ENCODE measurements at places on chromosomes 6 and 20.
A peak's percentile ranks its signal among the peaks of the same experiment; 100 is the strongest.

DNA sequence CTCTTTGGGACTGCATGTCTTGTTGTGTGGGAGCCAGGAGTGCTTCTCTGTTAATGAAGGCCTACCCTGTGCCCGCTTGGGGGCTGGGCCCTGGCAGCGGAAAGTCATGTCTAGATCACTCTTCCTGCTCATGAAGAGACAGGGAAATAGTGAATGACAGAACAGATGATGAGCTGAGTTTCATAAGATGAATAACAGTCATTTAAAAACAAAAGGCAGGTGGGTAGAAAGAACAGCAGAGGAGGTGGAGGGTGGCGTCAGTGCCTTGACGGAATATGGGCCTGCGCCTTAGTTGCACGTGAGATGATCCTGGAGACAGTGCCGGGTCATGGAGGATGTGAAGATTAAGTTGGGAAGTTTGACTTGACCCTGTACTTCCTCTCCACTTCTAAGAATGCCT, 85.5 kb downstream of the ARID1B start:
- DNase-seq, result peak; percentile 17

DNA sequence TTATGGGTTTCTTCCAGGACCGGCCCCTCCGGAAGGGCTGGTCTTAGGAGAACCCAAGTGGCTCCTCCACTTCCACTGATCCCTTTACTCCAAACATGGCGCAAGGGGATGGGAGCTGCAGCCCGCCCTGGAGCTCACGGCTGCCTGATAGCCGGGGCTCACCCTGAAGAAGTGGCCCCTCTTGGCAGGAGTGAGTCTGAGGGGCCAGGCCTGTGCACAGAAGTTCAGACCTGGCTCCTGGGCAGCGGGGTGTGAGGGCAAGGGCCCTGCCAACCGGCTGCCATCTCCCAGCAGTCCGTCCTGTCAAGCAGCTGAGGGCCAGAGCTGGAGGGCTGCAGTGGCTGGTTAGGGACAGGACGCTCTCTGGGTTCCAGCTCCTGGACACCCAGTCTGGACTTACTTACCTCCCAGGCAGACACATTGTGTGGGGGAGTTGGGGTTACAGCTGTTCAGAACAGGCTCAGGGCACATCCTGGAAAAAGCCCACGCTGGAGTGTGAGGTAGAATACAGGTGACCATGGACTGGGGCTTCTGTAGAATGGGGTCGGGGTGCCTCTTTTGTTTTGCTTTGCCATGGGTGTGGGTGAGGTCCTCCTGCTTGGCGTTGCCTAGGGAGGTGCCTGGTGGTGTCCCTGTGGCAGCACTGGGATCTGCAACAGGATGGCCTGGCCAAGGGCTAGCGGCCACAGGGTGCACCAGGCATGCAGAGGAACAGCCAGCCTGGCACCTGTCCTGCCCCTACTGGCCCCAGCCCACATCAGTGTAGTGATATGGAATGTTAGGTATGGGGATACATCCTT, 88.4 kb downstream of the ASXL1 start:
- DNase-seq, result no peak

DNA sequence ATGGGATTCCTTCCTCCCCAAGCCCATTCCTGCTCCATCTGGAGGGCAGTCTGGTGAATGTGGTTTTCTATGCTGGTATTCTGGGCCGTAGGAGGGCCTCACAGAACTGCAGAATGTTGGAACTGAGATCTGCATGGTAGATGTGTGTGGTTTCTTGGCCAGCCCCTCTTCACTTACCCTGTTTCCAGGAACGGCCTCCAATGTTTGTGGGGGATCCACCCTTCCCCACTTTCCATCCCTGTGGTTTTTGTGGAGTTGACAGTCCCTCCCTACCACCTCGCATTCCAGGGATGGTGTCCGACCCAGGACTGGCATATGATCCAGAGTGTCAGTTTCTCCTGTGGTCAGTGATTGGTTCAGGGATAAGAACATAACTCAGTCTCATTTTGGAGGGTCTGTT, 26.7 kb upstream of the TMEM14A start:
- DNase-seq, result no peak

- DNase-seq, result no peak
Observed at GRCh38 chr6:147530132-147531060, 21.9 kb downstream of the SAMD5 start.

DNA sequence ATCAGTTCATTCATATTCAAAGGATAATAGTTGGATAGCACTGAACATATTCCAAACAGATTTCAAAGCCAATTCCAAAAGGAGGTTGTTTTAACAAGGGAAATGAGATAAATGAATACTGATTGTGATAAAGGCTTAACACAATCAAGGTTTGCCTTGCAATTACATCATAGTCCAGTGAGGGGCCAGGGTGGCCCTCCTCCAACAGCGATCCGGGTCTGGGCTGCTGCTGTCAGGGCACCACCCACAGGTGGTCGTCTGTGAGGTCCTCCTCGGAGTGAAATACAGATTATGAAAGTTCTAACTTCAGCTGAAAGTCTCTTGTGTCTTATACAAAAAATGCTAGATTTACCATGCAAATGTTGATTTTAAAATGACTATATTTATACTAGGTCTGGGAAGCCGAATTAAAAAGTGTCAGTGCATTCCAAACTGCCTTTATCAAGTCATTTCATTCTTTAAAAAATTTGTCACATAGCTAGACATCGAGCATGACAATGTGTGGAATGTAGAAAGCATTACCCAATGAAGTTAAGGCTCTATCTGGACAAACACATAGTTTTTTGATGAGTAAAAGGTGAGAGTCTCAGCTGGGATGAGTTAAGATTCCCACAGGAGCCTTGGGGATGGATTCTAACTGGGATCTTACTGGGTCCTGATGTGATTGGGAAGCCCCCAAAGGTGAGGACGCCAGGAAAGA, 65.9 kb upstream of the SLC22A23 start:
- no peak for DNase-seq

DNA sequence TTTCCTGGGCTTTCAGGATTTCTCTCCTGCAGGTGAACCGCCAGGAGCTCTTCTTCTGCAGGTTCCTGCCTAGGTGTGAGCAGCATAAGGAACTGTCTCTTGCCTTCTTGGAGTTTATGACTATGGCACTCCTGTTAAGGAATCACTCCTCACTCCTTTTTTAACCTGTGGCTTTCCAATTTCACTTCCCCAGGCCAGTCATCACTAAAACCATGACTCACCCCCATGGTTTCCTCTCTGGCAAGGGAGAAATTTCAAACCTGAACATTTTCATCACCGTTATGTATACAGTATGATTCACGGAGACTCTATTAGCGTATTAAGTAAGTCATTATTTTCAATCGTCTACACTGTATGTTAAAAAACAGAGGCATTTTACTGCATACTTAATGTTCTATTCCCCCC, 78.2 kb upstream of the ARID1B start:
- DNase-seq, result no peak

DNA sequence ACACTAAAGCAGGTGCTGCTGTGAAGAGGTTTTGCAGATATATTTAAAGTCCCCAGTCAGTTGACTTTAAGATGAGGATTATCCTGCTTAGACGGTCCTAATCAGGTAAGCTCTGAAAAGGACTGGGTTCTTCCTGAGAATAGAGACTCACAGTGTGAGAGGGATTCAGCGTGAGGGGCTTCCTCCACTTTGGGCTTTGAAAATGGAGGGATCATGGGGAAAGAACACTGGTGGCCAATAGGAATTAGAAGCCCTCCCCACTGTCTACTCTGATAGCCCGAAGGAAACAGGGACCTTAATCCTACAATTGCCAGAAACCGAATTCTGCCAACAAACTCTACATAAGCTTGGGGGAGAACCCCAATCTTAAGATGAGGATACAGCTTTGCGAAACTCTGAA, 29.7 kb upstream of the HLA-G start:
- no peak for DNase-seq

- no peak for DNase-seq
Observed at GRCh38 chr6:114892211-114892610, 549.4 kb upstream of the HS3ST5 start.

GRCh38 chr20:20404633-20405032, 36.7 kb downstream of the INSM1 start:
- no peak for DNase-seq

GRCh38 chr6:161011492-161012480, 20.2 kb downstream of the MAP3K4 start:
- no peak for DNase-seq

DNA sequence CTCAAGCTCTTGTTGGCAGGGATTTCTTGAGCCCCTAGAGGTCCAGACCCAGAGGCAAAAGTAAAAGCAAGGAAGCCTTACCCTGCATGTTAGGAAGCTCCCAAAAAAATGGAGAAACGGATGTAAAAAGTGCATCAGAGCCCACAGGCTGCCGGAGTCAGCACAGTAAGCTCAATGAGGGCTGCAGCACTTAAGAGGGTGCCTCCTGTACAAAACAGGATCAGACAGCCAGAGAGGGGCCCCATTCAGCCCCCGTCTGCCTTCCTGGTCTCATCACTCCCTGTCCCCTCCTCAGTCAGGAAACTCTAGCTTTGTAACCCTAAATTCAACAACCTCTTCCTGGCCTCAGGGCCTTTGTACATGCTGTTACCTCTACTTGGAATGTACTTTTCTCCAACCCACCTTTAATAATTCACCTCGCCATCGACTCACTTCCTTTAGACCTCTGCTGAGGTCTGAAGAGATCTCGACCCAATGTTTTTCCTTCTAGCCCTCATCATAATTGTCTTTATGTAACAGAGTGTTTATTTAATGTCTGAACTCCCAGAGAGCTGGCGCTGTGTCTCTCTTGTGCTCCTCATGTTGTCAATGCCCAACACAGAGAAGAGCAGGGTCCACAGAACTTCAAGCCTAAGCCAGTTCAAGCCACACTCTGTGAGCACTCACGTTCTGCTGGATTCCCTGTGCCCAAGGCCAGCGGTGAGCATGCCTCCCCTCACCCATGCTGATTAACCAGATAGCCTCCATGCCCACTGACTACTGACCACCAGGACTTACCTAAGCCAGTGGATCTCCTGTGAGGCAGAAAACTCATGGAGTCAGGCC, 2.8 kb upstream of the PLCG1 start:
- DNase-seq, result no peak

DNA sequence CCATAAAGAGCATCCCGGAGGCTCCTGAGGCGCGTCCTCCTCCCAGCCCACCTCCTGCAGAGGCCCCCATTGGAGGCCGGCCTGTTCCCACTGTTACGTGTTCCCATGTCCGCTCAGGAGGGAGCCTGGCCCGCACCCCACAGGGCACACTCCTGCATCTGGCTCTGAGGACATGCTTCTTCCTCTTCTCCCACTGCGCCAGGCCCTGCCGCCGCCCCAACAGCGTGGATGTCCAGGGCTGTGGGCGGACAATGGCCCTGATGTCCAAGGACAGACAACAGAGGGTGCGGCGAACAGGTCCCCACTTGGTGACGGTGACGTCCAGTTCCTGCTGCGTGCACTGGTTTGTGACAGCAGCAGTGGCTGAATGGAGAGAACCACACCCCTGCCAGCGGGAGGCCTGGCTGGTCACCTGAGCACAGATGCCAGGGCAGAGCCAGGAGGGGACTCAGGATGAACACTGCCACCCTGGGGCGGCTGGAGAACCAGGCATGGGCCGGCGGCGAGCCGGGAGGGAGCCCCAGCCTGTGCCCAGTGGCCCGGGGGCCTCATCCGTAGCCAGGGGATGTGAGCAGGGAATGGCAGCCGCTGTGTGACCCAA, 26.6 kb downstream of the FRMD1 start:
- DNase-seq, result no peak

GRCh38 chr20:35796571-35796970, 24.8 kb downstream of the PHF20 start:
- no peak for DNase-seq

- DNase-seq, result no peak
Observed at GRCh38 chr6:106051226-106051625, 34.9 kb upstream of the PRDM1 start.

DNA sequence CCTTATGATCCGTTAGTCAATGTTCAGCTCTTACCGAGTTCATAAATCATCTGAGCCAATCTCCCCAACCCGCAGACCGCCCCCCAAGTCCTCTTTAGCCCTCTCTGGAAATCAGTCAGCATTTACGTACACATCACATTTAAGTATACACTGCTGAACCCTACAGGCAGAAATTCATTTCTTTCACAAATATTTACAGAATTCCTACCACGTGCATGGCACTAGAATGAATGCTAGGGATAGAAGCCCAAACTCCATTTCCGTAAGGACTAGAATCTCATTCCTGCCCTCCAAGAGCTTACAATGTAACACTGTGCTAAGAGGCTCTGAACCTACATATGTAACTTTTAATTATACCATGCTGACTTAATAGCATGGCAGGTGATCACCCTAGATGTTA, 1.8 kb downstream of the OSER1 start:
- DNase-seq, result no peak

DNA sequence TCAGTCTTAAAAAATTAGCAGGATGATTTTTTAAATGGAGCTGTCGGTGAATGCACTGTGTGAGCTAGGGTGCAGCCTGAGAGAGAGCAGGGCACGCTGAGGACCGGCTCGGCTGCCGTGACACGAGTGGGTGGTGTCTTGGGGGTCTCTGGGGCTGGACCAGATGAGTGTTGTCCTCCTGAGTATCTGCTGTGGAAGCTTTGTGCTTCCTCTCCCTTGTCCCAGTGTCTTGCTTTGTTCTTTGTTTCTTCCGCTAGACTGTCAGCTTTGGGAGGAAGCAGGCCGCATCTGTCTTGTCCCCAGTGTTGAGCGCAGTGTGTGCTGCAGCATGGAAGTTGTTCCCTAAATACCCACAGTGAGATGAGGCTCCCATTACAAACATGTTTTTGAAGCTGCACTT, 89.4 kb downstream of the RTN4IP1 start:
- DNase-seq, result no peak

DNA sequence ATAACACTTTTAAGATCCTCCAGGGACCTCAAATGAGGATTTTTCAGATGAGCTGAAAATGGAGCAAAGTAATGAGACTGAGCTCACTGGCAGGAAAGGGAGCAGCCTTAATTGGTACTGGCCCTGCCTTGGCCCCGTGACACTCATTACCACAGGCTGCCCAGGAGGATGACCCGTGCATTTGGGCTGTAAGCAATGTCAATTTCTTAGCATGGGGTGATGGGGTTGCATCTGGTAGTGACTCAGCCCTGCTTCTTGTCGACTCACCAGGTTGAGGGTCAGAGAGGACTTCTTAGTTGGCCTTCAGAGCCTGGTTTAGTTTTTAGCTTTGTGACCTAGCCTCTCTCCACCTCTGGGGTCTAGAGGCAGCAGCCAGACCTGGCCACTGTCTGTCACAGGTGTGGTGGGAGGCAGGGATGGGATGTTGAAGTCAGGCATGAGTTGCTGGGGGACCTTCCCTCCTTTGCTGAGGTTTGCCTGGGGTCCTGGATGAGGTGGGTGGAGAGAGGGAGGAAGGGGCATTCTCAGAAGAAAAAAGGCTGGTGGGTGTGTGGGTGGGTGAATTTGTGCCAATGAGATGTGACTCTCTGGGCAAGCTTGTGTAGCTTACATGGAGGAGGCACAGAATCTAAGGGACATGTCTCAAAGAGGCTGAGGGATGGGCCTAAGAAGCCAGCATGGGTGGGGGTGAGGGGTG, 25.9 kb upstream of the EPB41L1 start:
- no peak for DNase-seq
